ENCODE measurements at places on chromosomes 13 and 19. TPM values are rescaled to one million over a fixed set of nuclear protein-coding genes. Genes with fewer than 3 reads are reported as not detected.

PGPEP1 gene
- 39.4 TPM for total RNA-seq

NKPD1 gene
- total RNA-seq: 0.13 TPM

ELSPBP1 gene
- not detected for total RNA-seq

ASPDH gene
- not detected for total RNA-seq

COX7A1 gene
- total RNA-seq: not detected

ZNF428 gene
- 48.5 TPM for total RNA-seq

PRTN3 gene
- total RNA-seq: not detected

TEAD2 gene
- total RNA-seq: 0.11 TPM

HSPB6 gene
- total RNA-seq: 0.51 TPM

SHISA7 gene
- not detected for total RNA-seq

SPTBN4 gene
- 0.18 TPM for total RNA-seq

NALCN gene
- total RNA-seq: not detected

EBI3 gene
- 224 TPM for total RNA-seq

LILRB4 gene
- total RNA-seq: 26.0 TPM

CPB2 gene
- total RNA-seq: 0.16 TPM

SLITRK1 gene
- total RNA-seq: 0.38 TPM

NPAS1 gene
- total RNA-seq: 0.72 TPM

IRGC gene
- not detected for total RNA-seq

GSX1 gene
- not detected for total RNA-seq

TTYH1 gene
- 0.36 TPM for total RNA-seq

OR7D2 gene
- total RNA-seq: not detected

MBD3L3 gene
- total RNA-seq: not detected

TDRD12 gene
- not detected for total RNA-seq

LRFN3 gene
- 7.3 TPM for total RNA-seq

ZNF575 gene
- total RNA-seq: 1.2 TPM

HSH2D gene
- 81.7 TPM for total RNA-seq

CNN1 gene
- 0.48 TPM for total RNA-seq

GJA3 gene
- not detected for total RNA-seq

REX1BD gene
- total RNA-seq: 62.7 TPM

FCAR gene
- total RNA-seq: not detected

NTN5 gene
- not detected for total RNA-seq

ZNF570 gene
- total RNA-seq: 1.4 TPM

OR10H3 gene
- total RNA-seq: not detected

TUBA3C gene
- total RNA-seq: not detected

CCDC70 gene
- not detected for total RNA-seq

EDDM13 gene
- not detected for total RNA-seq

SACS gene
- 55.0 TPM for total RNA-seq

COLGALT1 gene
- 40.5 TPM for total RNA-seq

KANK2 gene
- 32.9 TPM for total RNA-seq

ZNF578 gene
- 0.10 TPM for total RNA-seq

PNMA8C gene
- total RNA-seq: not detected

APOC4 gene
- total RNA-seq: not detected

PTPRS gene
- total RNA-seq: 3.4 TPM

DUS3L gene
- 47.6 TPM for total RNA-seq

Measured in GM12878 (cell line).